Bronchial epithelial cell (primary cell): ENCODE measurements at places on chromosomes 7 and 10. TPM values are rescaled to one million over a fixed set of nuclear protein-coding genes. Genes with fewer than 3 reads are reported as not detected.

CDK5 gene
- 11.6 and 12.4 TPM in 2 replicates for total RNA-seq

CALHM3 gene
- total RNA-seq, result not detected in 2 replicates

VSTM2A gene
- total RNA-seq, result not detected in 2 replicates

ADAM8 gene
- total RNA-seq, result 34.2 and 41.6 TPM in 2 replicates

TMEM273 gene
- total RNA-seq, result not detected in 2 replicates

SPDYE2B gene
- total RNA-seq, result not detected in 2 replicates

FANK1 gene
- total RNA-seq, result 2.1 and 5.2 TPM in 2 replicates

GSDME gene
- total RNA-seq, result 63.7 and 79.4 TPM in 2 replicates

PIP gene
- total RNA-seq, result not detected in 2 replicates

LRRD1 gene
- 0.13 TPM in 1 of 2 replicates, not detected in the other for total RNA-seq

POLR1F gene
- 12.3 and 21.1 TPM in 2 replicates for total RNA-seq

PPP1R17 gene
- not detected in 2 replicates for total RNA-seq

ACSM6 gene
- total RNA-seq, result not detected in 2 replicates

PBLD gene
- 0.53 and 2.4 TPM in 2 replicates for total RNA-seq

HTR5A gene
- total RNA-seq, result not detected in 2 replicates

SRPK2 gene
- total RNA-seq, result 43.4 and 70.0 TPM in 2 replicates

CREB5 gene
- total RNA-seq, result 2.1 and 7.3 TPM in 2 replicates

HABP2 gene
- total RNA-seq, result not detected in 2 replicates

UCMA gene
- not detected in 2 replicates for total RNA-seq

PLPP4 gene
- 0.13 and 0.26 TPM in 2 replicates for total RNA-seq

DPP6 gene
- total RNA-seq, result not detected in 2 replicates

TUBB8 gene
- total RNA-seq, result not detected in 2 replicates

FAM237B gene
- total RNA-seq, result not detected in 2 replicates

DNAJC9 gene
- total RNA-seq, result 32.0 and 35.0 TPM in 2 replicates

CLCN1 gene
- total RNA-seq, result under 0.01 and 0.13 TPM in 2 replicates

KCP gene
- total RNA-seq, result 0.53 and 1.3 TPM in 2 replicates

EBLN1 gene
- not detected in 2 replicates for total RNA-seq

ACSL5 gene
- total RNA-seq, result under 0.01 TPM in 1 of 2 replicates, not detected in the other

TAF5 gene
- 3.3 and 3.7 TPM in 2 replicates for total RNA-seq

CYP2E1 gene
- total RNA-seq, result under 0.01 and 0.26 TPM in 2 replicates

SSC4D gene
- 0.79 and 1.3 TPM in 2 replicates for total RNA-seq

EPHB4 gene
- 104 and 153 TPM in 2 replicates for total RNA-seq

HOGA1 gene
- 0.13 and 0.26 TPM in 2 replicates for total RNA-seq

GDF2 gene
- not detected in 2 replicates for total RNA-seq

CLDN3 gene
- total RNA-seq, result not detected in 2 replicates

LEP gene
- total RNA-seq, result under 0.01 TPM in 2 replicates

BTBD16 gene
- 0.13 and 0.26 TPM in 2 replicates for total RNA-seq

CCDC3 gene
- 1.8 and 3.7 TPM in 2 replicates for total RNA-seq

ZNF804B gene
- total RNA-seq, result not detected in 2 replicates

TDRD1 gene
- total RNA-seq, result 1.8 and 2.1 TPM in 2 replicates

SRGN gene
- 0.26 and 1.0 TPM in 2 replicates for total RNA-seq

LRGUK gene
- total RNA-seq, result under 0.01 and 0.26 TPM in 2 replicates

SFTPD gene
- 0.77 and 0.79 TPM in 2 replicates for total RNA-seq

TMEM213 gene
- total RNA-seq, result not detected in 2 replicates

PLCE1 gene
- total RNA-seq, result 0.26 and 1.0 TPM in 2 replicates

MYL10 gene
- total RNA-seq, result not detected in 2 replicates

ATG9B gene
- under 0.01 and 0.26 TPM in 2 replicates for total RNA-seq

CDNF gene
- total RNA-seq, result 0.79 and 1.3 TPM in 2 replicates

ZNF680 gene
- total RNA-seq, result 10.3 and 10.9 TPM in 2 replicates

PLEKHS1 gene
- not detected in 2 replicates for total RNA-seq
